HuH-7.5 (cell line): ENCODE measurements at places on chromosomes 12 and 14.

DNA sequence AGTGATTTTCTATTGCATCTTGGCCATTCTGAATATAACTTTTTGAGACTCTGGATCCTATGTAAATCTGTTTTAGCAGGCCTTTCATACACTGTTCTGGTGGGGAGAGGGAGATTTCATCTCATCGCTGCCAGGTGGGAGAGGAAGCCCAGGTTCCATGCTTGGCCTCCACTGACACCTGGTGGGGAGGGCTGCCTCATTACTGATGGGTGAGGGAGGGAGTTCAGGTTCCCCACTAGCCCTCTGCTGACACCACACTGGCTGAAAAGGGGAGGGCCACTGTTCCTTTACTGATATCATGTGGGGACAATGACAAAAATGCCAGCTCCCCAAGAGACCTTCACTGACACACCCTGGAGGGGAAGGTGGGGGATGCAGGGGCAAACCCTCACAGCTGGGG, 2.4 kb upstream of the GALNT8 start:
- no peak for DNase-seq

DNA sequence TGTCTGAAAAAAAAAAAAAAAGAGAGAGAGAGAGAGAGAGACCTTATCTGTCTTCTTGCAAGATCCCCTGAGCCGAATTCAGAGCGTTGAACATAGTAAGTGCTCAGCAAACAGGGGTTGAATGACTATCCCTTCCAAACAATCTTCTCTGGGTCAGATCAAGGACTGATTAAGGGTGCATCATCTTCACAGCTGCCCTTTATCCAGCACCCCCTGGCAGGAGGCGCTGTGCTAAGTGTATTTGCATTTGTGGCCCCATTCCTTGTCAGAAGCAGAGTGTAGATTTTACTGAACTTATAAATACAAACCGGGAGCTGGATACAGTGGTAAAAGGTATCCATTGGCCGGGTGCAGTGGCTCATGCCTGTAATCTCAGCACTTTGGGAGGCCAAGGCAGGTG, 8.8 kb upstream of the TRPV4 start:
- DNase-seq = no peak

GRCh38 chr14:54674046-54674741, 107.3 kb downstream of the SAMD4A start:
- DNase-seq = no peak

DNA sequence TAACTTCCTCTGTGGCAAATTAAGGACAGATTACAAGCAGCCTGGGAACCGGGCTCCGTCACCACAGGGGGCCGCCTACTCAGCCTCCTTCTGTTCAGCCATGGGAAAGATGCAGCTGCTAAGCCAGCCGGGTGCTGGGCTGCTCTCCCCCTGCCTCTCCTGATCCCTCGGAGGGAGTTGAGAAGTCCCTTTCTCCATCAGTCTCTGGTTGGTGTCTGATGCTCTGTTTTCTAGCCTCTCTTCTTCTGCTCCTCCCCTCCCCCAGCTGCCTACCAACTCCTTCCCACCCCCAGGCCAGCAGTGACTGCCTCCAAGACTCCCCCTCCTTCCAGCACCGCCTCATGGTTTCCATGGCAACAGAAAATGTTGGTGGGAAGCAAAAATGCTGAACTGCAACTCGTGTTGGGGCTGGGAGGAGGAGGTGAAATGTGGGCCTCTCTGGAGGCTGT, 486.7 kb downstream of the APAF1 start:
- no peak for DNase-seq

DNA sequence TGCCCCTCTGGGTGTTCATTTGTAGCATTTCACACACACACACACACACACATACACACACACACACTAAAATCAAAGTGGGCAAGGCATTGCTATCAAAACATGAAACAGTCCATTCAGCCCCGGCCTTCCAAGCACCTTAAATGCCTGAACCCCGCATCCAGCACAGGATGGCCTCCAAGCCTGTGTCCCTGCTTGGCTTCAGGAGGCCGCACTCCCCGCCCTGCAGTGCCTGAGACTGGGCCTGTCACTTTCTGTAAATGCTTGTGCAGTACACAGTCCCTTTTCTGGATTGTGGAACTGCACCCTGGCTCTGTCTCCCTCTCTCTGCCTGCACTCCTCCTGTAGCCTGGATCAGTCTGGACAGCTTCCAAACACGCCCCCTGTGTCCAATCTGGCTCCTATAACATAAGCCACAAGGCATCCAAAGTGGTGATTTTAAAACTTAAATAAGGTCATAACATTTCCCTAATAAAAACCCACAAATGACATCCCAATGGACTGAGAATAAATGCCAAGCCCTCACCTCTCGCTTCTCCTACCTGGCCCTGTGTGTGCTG, 972.2 kb upstream of the TMEM132C start:
- no peak for DNase-seq

- DNase-seq = no peak
These were observed 2.6 kb downstream of the LIN7A start for GRCh38 chr12:80935111-80935510.

- DNase-seq = no peak
These were observed 80.3 kb upstream of the RBM19 start for GRCh38 chr12:114046236-114046998.

- no peak for DNase-seq
These were observed 30.9 kb downstream of the LRTM2 start for GRCh38 chr12:1851151-1851701.

DNA sequence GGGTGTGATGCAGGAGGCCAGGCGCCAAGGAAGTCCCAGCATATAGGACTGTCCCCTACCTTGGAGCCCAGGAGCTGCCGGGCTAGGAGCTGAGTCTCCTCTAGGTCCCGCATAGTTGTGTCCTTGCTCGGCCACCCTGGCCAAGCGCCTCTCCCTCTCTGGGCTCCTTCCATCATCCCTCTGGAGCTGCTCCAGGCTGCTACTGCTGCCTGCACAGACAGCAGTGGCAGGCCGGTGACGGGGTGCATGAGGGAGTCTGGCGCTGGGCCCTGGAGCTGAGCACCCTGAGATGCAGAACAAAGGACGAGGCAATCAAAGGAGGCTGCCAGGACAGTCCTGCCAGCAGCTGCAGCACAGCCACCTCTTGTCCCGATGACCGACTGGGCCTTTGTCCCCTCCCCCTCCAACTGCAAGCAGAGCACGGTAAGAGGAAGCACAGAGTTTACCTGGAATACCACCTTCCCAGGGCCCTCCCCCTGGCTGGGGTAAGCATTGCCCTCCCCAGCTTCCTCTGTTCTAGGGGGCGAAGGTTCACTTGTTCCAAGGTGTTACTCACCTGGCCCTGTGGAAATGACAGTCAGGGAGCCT, 10.4 kb downstream of the DTX1 start:
- no peak for DNase-seq

GRCh38 chr12:30573145-30573544, 122.5 kb downstream of the IPO8 start:
- no peak for DNase-seq

DNA sequence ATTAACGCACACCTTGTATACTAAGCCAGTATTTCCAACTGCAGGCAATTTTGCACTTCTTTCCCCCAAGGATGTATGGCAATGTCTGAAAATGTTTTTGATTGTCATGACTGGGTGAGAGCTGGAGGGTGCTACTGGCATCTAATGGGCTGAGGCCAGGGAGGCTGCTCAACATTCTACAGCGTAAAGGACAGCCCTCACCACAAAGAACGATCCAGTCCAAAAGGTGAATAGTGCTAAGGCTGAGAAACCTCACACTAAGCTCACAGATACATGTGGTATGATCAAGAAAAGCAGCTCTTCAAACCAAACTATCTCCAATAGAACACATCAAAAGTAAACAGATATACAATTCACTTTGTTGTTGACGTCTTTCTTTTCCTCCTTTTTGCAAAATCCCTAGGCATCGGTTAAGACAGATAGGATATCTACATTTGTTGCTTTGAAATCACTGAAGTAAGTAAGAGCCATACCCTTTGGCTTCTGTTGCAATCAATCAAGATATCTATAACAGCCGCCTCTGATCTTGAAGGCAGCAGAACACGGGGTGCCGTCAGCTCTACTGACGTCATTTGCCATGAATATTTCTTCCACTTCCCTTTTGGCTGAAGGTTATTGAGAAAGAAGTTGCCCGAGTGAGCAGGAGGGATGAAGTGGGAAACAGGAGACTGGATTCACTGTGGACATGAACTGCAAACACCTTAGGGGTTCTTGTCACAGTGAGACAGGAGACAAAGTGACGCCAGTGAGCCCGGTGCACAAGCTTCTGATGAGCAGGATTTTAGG, 218.3 kb downstream of the FOXN3 start:
- DNase-seq = no peak

GRCh38 chr12:94140556-94140955, 7.8 kb upstream of the PLXNC1 start:
- no peak for DNase-seq

DNA sequence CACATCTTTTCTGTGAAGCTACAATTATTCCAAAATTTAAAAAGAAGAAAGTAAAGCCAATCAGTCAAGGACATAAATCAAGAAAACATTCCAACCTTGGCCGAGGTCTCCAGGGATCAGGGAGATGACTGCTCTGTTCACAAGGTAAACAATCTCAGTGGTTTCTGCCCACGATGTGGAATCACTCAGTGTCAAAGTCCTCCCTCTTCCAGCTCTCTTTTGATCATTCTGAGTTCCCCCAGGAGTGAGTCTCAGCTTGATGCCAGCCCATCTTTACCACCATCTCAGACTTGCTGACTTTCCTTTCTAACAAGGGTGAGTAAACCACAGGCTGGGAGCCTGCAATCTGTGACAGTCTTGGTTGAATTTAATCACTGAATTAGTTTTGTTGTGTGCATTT, 4.8 kb upstream of the SERPINA9 start:
- no peak for DNase-seq
